Upper lobe of left lung (tissue), 6 donors: ENCODE measurements at places on chromosomes 13 and 19. TPM values are rescaled to one million over a fixed set of nuclear protein-coding genes. Genes with fewer than 3 reads are reported as not detected.

The MED25 gene
- 65.4 TPM for total RNA-seq

The CACNG7 gene
- not detected for total RNA-seq

The MRPS12 gene
- 28.0 TPM for total RNA-seq

The PSG11 gene
- total RNA-seq: not detected

The ZNF470 gene
- 2.1 TPM for total RNA-seq

The KLK15 gene
- not detected for total RNA-seq

The PTPRH gene
- total RNA-seq: 3.1 TPM

The LIM2 gene
- not detected for total RNA-seq

The CGB1 gene
- total RNA-seq: not detected

The GRIN3B gene
- total RNA-seq: 3.2 TPM

The APOC4 gene
- not detected for total RNA-seq

The MAST1 gene
- not detected for total RNA-seq

The APOC1 gene
- total RNA-seq: 656 TPM

The SULT2A1 gene
- total RNA-seq: not detected

The CNN1 gene
- total RNA-seq: 11.9 TPM

The SIGLEC14 gene
- 32.5 TPM for total RNA-seq
